ENCODE measurements at places on chromosomes 3 and 15. TPM values are rescaled to one million over a fixed set of nuclear protein-coding genes. Genes with fewer than 3 reads are reported as not detected.

Gene UBAP1L
- 3.3 TPM for total RNA-seq

Gene HTR3E
- total RNA-seq = not detected

Gene TNNC1
- 119 TPM for total RNA-seq

Gene PDZRN3
- 21.2 TPM for total RNA-seq

DNA sequence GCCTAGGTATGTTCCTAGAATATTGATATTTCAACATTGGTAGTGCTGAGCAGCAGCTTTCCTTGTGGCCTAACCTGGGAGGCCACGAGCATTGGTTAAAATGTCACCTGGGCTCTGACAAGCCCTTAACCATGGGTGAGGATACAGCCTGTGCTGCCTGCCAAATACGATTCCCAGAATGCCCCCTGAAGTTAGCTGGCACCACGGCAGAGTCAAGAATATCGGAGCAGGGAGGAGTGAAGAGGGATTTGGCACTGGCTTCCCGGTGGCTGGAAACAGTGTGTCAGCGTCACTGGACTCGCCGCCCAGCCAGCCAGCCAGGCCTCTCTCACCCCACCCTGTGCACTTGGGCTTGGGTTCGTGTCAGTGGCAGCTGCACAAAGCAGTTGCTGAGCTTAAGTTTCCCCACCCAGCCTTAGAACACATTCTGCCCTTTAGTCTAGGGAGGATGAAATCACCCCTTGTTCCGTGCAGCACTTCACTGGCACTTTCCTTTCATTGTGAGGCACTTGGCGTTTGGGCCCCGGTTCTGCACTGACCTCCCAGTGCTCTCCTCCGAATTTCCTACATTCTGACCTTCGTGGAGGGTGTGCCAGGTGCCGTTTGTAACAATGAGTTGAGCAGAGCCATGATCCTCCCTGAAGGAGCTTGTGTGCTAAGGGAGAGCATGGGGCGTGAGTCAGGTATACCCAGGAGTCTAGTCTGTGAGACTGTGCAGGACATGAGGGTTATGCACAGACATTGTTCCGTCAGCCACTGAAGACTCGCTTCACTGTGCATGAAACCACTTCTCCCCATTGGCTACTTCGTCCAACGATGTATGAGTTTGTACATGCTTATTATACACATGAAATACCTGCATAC, 152.8 kb upstream of the BHLHE40 start:
- peak; percentile 87 for DNase-seq
- peaks cover 39% of the 10 kb centered on the region for H3K4me1 ChIP-seq
- H3K27me3 ChIP-seq = no peaks in the 10 kb centered on the region
- no peaks in the 10 kb centered on the region for H3K36me3 ChIP-seq
- H3K27ac ChIP-seq = peak overlapping the region; percentile 78

DNA sequence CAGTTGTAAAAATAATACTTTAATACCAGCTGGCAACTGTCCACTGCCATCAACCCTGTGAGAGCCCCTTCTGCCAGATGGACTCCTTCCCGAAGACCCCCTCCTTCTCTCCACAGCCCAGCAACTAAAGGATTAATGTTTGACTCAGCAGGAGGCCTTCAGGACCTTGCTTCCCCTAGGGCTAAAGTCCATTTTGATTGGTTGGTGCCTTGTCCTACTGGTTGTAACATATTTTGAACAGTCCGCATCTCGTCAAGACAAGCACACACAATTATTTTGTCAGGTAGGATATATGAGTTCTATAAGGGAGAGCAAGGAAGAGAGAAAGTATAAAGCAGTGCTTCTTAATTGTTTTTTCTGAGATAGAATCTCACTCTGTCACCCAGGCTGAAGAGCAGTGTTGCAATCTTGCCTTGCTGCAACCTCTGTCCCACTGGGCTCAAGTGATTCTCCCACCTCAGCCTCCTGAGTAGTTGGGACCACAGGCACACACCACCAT, 18.6 kb downstream of the ACOX2 start:
- peaks cover 6% of the 10 kb centered on the region for H3K4me1 ChIP-seq
- no peak for DNase-seq
- H3K36me3 ChIP-seq = no peaks in the 10 kb centered on the region
- H3K27ac ChIP-seq = no peak overlapping the region

DNA sequence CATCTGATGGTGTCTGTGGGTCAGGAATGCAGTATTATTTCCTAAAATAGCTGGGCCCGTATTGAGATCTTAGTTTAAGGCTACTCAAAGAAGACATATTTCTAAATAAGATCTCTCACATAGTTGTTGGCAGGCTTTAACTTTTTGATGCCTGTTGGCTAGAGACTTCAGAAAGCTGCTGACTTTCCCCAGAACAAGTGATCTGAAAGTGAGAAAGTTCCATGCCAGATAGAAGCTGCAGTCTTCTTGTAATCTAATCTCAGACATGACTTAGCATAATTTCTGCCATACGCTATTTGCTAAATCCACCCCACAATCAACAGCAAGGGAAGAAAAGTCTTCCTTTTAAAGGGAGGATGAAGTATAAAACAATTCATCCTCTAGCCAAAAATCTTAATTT, 867.1 kb downstream of the IGSF11 start:
- no peak for DNase-seq
- no peak overlapping the region for H3K4me3 ChIP-seq
- H3K27ac ChIP-seq = no peak overlapping the region

DNA sequence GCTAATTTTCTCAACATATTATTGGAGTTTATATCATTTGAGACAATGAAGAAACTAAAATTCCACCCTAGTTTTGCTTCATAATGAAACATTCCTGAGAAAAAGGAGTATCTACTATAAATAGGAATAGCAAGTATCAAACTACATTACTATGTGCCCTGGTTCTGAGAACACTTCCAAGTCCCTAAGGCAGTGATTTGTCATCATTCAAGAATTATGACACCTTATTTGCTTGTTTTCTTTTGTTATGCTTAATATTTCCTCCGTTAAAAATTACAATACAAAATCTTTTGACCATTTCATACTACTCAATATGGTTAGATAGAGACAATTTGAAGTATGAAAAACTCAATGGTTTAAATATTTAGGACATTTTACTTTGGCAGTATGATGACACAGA, 707.8 kb upstream of the GOLIM4 start:
- no peak overlapping the region for H3K27ac ChIP-seq
- no peak overlapping the region for H3K4me3 ChIP-seq
- H3K27me3 ChIP-seq = no peaks in the 10 kb centered on the region
- DNase-seq = no peak

DNA sequence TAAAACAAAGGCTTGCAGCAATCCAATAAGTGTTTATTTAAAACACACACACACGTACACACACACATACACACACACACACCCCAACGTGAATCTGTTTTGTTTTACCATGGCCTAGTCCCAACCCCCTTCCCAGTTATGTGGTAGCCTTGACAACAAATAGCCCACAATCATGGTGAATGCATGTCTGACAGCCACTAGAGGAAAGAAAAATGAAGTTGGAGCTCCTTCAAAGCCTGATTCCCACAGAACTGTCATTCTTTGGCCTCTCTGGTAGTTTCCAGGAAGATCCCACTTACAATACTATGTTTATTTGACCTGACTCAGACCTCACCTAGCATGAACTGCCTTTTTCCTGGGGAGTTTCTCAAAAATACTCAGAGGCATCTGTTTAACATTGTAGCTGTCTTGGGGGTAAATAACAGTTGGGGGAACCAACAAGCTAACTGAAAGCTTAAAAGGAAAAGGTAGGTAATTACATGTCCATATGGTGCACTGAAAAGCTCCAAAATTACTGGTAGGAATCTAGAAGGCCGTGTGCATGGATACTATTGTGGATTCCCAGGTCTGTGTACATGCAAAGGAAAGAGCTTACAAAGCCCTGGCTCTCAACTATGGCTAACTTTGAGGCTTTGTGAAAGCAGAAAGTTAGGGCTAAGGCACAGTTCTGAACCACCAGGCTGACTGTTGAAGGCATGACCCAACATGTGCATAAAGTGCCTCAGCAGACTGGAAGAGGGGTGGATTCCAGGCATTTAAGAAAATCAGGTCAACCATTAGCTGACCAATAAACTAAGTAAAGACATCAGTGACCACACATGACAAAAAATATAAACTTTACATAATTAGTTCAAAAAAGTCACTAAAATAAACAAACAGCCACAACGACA, 65.3 kb downstream of the FAIM start:
- H3K36me3 ChIP-seq = no peaks in the 10 kb centered on the region
- no peak for DNase-seq
- no peak overlapping the region for H3K27ac ChIP-seq

DNA sequence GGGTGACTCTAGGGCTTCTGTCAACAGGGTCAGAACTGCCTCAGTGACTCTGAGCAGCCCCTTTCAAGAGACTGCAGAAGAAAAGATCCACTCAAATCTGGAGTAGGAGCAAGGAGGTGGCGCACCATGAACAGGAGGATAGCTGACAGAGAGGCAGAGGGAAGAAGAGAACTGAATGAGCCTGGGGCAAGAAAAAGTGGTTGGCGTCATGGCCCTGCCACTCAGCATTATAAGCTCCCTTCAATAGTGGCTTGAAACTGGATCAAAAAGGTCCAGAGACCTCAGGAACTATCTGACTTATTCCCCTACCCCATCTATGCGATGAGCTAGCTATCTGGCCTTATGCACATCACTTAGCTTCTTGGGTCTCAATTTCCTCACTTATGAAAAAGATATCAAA, 66.6 kb downstream of the NCEH1 start:
- no peak overlapping the region for H3K27ac ChIP-seq
- no peaks in the 10 kb centered on the region for H3K36me3 ChIP-seq
- DNase-seq = no peak
- H3K4me1 ChIP-seq = peaks cover 13% of the 10 kb centered on the region
- H3K4me3 ChIP-seq = no peak overlapping the region
- no peaks in the 10 kb centered on the region for H3K27me3 ChIP-seq

- no peak overlapping the region for H3K4me3 ChIP-seq
- no peaks in the 10 kb centered on the region for H3K4me1 ChIP-seq
- H3K27me3 ChIP-seq = no peaks in the 10 kb centered on the region
- DNase-seq = no peak
- no peaks in the 10 kb centered on the region for H3K36me3 ChIP-seq
These were observed 181.7 kb downstream of the GBE1 start for GRCh38 chr3:81579744-81580143.

GRCh38 chr3:74214286-74214685, 400.2 kb downstream of the CNTN3 start:
- no peak overlapping the region for H3K27ac ChIP-seq
- DNase-seq = no peak
- H3K4me1 ChIP-seq = no peaks in the 10 kb centered on the region
- no peaks in the 10 kb centered on the region for H3K36me3 ChIP-seq

- no peaks in the 10 kb centered on the region for H3K36me3 ChIP-seq
- H3K27me3 ChIP-seq = no peaks in the 10 kb centered on the region
- H3K4me3 ChIP-seq = peak overlapping the region; percentile 88
- H3K27ac ChIP-seq = peak overlapping the region; percentile 99
These were observed 4.6 kb upstream of the SIN3A start for GRCh38 chr15:75455982-75456531.

GRCh38 chr3:197809356-197810020, 18.4 kb downstream of the LRCH3 start:
- no peak overlapping the region for H3K27ac ChIP-seq
- no peak overlapping the region for H3K4me3 ChIP-seq
- no peaks in the 10 kb centered on the region for H3K27me3 ChIP-seq
- DNase-seq = no peak
- no peaks in the 10 kb centered on the region for H3K36me3 ChIP-seq

- no peaks in the 10 kb centered on the region for H3K36me3 ChIP-seq
- peak within 1 kb of the TSS; percentile 13 for H3K4me3 ChIP-seq
- peak within 1 kb of the TSS; percentile 71 for H3K27ac ChIP-seq
- H3K27me3 ChIP-seq = no peaks in the 10 kb centered on the region
- DNase-seq = no peak
These were observed at the start of gene PDZRN3 for GRCh38 chr3:73624821-73625665. Gene PDZRN3, minus strand, starts transcription at chr3:73624941.

DNA sequence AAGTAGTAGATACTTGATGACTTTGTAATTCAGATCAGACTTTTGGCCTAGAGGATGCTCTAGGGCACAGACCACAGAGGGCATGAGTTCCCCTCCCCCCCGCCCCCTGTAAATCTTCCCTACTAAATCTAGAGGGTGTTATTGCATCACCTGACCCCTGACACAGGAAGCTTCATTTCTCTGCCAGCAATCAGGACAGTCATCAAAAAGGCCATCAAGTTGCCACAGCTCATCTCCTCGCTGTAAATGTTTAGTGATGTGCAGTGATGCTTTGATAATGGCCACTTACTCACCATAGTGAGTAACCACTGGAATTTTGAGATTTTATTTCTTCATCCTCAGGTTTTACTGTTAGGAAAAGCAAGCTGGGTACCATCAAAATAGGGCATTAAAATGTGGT, 289.2 kb upstream of the CHRM5 start:
- no peaks in the 10 kb centered on the region for H3K4me1 ChIP-seq
- no peak overlapping the region for H3K4me3 ChIP-seq
- H3K27ac ChIP-seq = no peak overlapping the region
- no peaks in the 10 kb centered on the region for H3K36me3 ChIP-seq

DNA sequence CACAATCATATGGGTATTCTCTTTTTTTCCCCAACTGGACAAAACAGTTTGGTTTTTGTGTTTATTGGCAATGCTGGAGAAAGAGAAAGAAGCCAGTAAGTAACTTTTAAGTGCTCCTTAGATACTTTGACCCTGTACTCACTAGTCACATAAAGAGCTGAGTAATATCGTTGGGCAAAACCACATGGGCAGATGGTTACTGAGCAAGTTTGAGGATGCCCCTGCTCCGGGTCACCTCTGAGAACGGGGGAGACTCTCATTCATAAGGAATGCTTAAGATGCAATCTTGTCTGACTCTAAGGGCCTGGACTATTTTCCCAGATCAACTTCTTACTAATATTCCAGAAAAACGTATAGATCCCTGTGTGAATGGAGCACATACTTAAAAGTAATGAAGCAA, 106.4 kb upstream of the SLC2A2 start:
- H3K4me1 ChIP-seq = no peaks in the 10 kb centered on the region
- DNase-seq = no peak
- H3K36me3 ChIP-seq = no peaks in the 10 kb centered on the region
- no peaks in the 10 kb centered on the region for H3K27me3 ChIP-seq

- no peaks in the 10 kb centered on the region for H3K27me3 ChIP-seq
- H3K27ac ChIP-seq = no peak overlapping the region
- no peaks in the 10 kb centered on the region for H3K4me1 ChIP-seq
- no peak for DNase-seq
These were observed 216.0 kb upstream of the MCTP2 start for GRCh38 chr15:94015324-94015723.

Measured in upper lobe of left lung (tissue), 6 donors.